ENCODE measurements at places on chromosomes 2 and 18. TPM values are rescaled to one million over a fixed set of nuclear protein-coding genes. Genes with fewer than 3 reads are reported as not detected.

The CXCR1 gene
- total RNA-seq, result 0.12 TPM

The KCNK3 gene
- not detected for total RNA-seq

The CLEC4F gene
- not detected for total RNA-seq

The DSG4 gene
- total RNA-seq, result not detected

The GKN2 gene
- total RNA-seq, result not detected

The CFAP221 gene
- total RNA-seq, result not detected

All from MCF 10A (cell line).